ENCODE measurements at places on chromosomes 5 and 9.

- no peak for DNase-seq
These were observed 27.6 kb upstream of the DUSP1 start for GRCh38 chr5:172798422-172799215.

GRCh38 chr5:175555168-175555785 is 76.9 kb downstream of the SFXN1 start:
- no peak for DNase-seq

DNA sequence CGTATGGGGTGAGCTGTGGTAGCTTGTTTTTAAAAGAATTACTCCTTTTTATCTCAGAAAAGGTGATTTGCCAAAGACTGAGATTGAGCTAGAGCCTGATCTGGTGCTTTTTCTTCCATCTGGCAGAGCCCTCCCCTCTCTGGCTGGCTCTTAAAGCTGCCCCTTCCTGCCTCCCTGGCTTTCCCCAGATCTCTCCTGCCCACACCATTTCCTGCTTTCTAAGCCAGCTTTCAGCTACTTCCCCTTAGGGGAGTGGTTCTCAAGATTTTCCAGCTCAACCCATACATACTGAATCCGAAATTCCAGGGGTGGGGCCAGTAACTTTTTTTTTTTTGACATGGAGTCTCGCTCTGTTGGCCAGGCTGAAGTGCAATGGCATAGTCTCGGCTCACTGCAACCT is 4.8 kb upstream of the ACOT12 start:
- DNase-seq, result no peak

- DNase-seq, result no peak
These were observed 163.2 kb downstream of the TRIO start for GRCh38 chr5:14306329-14306815.

- no peak for DNase-seq
These were observed 68.3 kb downstream of the IQGAP2 start for GRCh38 chr5:76471406-76471805.

DNA sequence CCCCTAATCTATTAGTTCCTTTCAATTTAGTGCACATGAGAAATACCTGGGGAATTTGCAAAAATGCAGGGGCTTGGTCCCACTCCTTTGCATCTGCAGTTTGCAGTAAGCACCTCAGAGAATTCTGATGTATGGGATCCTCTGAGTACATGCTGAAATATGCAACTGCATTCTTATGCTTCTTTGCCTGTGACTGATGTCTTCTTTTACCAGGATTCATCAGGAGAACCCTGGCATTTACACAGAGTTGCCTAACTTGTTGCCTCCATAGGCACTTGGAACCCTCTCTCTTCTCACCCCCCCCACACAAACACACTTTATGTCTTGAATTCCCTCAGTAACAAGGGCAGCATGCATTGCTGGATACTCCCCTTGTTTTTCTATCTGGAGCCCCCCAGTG is 173.1 kb downstream of the KDM4C start:
- DNase-seq, result no peak

GRCh38 chr9:75491533-75491932 is 398.9 kb upstream of the PCSK5 start:
- DNase-seq, result no peak

- no peak for DNase-seq
These were observed 137.8 kb downstream of the PAX5 start for GRCh38 chr9:36896296-36896695.

DNA sequence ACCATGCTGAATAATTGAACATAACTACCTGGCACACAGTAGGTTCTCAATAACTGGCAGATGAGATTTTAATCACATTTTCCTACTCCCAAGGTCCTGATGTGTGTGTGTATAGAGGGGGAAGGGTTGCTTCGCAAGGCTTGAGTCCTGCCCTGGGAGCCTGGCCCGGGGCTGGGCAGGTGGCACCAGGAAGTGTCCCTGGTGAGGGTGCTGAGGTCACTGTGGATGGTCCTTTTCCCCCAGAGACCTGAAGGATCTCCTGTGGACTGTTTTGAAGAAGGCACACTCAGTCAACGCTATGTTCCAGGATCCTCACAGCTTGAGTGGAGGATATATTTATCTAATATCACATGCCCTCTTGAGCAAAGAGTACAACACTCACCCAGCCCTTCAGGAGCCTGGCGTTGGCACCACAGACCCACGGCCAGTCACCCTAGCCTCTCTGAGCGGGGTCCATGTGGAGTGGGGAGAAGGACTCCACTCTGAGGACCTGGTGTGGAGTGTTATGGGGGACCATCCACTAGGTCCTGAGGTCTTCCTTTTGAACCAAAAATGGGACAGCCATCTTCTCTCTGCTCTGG is 177.8 kb downstream of the GABBR2 start:
- no peak for DNase-seq

DNA sequence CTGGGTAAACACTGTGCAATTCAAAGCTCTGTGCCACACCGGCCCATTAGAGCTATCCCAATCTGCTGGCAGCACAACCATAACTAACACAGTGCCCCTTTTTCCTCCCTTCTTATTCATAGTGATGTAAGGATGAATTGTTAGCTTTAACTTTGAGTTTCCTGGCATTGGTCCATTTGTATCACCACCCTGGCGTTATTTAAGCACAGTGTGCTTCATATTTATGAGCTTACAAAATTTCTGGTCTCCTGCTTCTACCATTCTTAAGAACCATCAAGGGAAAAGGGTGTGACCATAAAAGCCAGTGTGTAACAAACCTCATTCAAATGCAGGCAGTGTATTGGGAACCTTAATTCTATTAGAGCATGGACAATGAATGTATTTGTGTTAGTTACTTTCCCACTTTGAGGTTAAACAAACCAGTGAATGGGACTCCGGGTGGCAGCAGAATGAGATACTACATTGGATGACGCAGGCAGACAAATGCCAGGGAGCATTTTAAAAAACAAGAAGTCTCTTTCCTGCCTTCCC is 222.6 kb downstream of the TMEM161B start:
- no peak for DNase-seq

GRCh38 chr5:116377276-116378006 is 197.2 kb downstream of the SEMA6A start:
- DNase-seq, result no peak

DNA sequence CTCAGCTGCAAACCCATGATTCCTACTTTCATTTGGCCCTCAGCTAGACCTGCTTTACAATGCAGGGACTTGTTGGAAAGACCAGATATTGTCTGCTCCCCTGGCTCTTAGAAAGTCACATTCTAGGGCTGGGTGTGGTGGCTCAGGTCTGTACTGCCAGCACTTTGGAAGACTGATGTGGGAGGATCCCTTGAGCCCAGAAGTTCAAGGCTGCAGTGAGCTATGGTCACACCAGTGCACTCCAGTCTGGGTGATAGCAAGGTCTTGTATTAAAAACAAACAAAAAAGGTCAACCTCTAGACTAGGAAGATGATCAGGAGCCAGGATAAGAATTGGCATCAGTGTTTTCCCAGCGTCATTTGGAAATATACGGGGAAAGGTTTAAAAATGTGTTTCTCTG is 145.8 kb downstream of the PALM2AKAP2 start:
- no peak for DNase-seq

DNA sequence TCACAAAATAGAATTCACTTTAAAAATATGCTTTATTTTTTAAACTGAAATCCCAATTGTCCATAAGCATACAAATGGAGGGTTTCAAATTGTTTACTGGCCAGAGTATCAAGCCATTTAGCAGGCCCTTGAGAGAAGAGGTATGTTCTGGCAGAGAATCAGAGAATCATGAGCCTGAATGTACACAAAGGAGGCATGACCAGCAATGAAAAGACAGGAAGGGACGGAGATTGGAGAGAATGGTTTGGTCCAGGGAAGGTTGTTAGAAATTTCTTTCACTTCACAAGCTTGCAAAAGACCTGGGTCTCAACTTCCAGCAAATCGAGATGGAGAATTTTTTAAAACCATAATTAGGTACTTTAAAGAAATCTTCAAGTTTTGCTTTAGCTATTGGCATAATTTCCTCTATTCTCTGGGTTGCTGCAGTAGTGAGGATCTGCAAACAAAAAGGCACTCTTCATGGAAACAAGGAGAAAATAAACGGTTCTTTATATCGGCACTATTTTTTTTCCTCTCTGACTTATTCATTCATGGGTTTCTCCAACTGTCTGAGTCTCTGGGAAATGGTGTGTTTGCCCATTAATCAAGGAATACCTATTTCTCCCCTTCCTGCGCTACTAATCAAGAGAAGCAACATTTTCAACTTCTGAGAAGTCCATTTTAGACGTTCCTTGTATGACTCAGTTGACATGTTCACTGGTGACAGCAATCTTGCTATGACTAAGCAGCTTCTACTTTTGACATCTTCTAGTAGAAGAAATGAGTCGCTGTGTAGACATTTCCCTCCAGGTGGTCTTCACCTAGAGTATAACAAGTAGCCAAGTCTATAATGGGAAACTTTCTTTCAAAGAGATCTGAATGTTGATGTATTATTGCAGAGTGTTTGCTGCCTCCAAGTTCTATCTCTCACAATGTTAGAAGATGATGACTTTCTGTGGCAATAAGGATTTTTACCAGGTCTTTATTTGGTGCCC is 23.1 kb upstream of the ERCC6L2 start:
- peak; percentile 61 for DNase-seq

DNA sequence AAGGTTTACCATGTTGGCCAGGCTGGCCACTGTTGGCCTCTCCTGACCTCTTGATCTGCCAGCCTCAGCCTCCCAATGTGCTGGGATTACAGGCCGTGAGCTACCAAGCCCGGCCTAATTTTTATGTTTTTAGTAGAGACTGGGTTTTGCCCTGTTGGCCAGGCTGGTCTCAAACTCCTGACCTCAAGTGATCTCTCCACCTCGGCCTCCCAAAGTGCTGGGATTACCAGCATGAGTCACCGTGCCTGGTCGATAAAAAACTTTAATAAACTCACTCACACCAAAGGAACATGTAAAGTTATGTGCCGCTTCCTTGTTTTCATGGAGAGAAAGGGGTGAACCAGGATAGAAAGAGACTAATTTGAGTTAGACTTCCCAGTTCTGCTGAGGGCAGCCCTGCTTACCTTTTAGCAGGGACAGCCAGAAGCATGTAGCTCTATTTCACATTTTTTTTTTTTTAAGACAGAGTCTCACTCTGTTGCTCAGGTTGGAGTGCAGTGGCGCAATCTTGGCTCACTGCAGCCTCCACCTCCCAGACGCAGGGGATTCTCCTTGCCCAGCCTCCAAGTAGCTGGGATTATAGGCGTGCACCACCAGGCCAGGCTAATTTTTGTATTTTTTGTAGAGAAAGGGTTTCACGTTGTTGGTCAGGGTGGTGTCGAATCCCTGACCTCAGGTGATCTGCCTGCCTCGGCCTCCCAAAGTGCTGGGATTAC is 11.4 kb upstream of the HAUS6 start:
- no peak for DNase-seq

DNA sequence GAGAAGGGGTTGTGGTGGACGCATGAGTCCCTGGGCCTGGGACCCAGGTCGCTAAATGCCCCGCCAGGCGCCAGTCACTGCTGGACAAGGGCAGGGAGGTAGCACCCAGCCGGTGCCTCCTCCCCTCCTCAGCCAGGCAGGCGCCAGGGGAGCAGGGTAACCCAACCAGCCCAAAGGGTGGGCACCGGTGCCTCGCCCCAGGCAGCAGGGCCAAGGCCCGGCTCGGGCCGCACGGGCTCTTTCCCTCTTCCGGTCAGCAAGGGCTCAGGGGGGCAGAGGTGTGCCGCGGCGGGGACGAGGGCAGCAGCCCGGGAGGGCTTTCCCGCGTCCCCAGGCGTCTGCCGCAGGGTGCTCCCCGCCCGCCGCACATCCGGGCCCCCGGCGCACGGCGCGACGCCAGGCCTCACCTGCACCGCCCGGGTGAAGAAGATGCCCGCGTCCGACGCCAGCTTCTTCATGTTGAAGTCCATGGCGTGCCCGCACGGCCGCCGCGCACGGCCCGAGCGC is 393 bp downstream of the SH3GLB2 start:
- DNase-seq, result no peak

- DNase-seq, result no peak
These were observed 47.1 kb upstream of the ZNF354A start for GRCh38 chr5:178777520-178777919.

GRCh38 chr9:127035948-127036347 is 86.5 kb downstream of the ANGPTL2 start:
- no peak for DNase-seq

DNA sequence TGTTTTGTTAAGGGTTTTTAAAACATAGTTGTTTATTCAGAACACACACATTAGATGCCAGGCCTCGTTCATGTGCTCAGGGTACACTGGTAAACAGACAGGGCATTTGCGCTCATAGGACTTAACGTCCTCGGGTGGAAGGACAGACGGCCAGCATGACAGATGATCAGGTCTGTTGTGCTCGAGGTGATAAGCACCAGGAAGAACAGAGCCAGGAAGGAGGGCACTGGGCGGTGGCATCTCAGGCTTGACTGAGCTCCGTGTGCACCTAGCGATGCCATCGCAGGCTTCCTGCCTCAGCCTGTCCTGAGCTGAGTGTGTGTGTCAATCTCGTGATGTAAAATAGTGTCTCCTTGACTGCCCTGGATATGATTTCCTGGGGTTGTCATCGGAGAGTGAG is 96.5 kb downstream of the EHMT1 start:
- DNase-seq, result peak; percentile 19

DNA sequence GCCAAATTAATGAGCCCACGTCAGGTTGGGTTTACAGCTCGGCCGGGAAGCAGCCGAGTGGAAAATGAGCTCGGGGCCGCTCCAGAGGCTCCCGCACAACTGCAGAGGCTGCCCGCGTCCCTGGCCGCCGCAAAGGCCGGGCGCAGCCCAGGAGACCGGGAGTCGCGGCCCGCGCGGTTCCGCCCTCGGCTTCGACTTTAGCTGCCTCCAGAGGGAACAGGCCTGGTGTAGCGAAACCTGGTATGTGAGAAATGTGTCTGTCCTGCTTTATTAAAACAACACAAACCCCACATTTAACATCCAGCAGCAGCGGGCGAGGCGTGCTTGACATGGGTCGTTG is 66.2 kb downstream of the FOXD1 start:
- DNase-seq, result no peak

DNA sequence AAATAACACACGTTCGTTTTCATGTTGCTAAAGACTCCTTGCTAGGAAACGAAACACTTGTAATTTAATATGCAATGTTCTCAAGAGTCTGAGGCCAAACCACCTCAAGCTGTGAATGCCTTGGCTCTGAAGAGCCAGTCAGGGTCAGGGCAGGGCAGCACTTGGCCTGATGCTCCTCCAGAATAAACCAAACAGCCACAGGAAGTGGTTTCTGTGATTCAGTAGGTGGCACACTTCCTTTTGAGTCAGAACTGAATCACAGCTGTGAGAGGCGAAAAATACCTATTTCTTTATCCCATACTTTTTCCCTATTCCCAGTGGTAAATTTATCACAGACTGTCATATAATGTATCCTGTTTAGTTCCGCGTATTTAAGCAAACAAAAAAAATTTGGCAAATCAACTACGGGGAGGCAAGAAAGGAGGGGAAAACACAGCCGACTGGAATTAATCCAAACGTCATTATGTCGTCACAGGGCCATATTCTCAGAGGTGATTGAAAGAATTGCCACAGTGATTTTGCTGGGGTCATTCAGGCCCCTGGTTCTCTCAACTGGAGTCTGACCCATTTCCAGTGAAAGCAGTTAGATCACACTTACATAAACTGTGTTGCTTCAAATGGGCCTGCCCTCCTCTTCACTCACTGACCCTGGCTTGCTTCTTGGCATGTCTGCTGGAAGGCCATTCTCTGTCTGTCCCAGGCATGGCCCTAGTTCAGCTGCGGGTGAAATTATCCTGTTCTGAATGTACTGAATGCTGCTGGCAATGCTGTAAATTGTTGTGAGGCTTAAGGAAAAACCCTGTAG is 71.2 kb downstream of the ARRDC3 start:
- DNase-seq, result peak; percentile 97

Measured in epithelial cell of proximal tubule (primary cell).